ENCODE measurements at places on chromosomes 7 and 10.

DNA sequence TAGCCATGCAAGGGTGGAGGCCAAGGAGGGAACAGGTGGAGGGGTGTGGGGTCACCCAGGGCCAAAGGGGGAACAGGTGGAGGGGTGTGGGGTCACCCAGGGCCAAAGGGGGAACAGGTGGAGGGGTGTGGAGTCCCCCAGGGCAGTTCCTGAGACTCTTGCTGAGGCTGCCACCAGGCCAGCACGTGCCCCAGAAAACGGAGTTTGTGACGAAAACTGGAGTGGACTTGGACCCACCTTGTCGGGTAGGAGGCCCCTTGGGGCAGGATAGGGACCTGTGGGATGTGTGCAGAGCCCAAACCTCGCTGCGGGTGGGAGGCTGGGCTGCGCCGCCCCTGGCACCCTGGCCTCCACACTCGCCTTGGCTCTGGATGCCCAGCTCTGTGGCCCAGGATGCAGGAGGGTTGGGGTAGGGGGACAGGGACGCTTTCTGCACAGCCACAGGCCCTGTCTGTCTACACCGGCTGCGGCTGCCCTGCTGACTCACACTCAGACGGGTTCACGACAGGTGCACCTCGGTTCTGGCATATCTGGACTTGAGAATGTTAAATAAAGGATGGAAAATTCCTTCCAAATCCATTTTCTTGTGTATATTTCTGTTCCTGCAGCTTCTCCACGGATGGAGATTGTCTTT is 562 bp upstream of the ADGRA1 start:
- DNase-seq, result no peak

GRCh38 chr10:132609211-132609610 is 71.6 kb downstream of the INPP5A start:
- DNase-seq, result peak; percentile 11

DNA sequence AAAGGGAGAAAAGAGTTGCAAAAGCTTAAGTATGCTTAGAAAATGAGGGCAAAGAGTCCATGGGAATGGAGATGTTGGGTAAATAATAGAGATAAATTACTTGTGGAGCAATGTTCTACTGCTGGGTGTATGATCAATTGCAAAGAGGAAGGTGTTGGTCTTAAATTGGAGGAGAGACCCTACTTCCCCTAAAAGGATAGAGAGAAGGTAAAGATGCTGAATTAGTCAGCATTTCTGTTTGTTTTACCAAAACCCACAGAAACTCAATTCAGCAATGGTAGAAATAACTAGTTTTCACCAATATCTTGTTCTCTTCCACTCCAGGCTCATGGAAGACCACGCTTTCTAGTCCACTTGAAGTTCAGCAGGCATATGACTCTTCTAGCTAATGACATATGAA is 32.1 kb downstream of the ASB4 start:
- DNase-seq, result no peak

DNA sequence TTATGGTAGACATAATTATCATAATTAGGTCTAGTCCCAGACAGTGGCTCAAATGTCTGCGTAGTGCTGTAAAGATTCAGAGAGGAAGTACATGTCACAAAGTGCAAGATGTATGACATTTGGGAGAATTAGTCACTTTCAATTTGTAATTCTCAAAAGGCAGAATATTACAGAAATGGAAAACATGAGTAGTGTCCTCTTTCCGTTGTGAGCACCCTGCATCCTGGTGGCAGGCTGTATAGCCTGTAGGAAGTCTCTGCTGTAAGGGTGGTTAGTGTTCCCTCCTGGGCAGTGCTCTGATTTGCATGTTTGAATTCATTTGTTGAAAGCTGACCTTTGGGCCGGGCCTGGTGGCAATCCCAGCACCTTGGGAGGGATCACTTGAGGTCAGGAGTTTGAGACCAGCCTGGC is 17.0 kb downstream of the CDK14 start:
- no peak for DNase-seq

- no peak for DNase-seq
Measured at GRCh38 chr10:69242852-69243212, 22.7 kb downstream of the HKDC1 start.

GRCh38 chr7:97215556-97215955 is 98.1 kb downstream of the SDHAF3 start:
- no peak for DNase-seq

DNA sequence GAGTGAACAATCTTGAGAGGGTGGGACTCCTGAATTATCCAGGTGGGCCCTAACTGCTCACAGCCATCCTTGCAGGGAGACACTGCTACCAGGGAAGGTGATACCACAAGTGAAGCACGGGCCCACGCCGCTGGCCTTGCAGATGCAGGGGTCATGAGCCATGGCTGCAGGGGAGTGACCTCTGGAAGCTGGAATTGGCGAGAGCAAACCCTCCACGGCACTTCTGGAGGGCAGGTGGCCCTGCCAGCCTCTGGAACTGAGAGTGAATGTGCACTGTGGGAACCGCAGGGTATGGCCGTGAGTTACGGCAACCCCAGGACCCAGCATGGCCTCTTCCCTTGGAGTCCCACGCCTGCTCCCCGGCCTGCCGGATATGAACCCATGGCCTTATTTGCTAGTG is 37.5 kb downstream of the STK32C start:
- DNase-seq, result no peak

DNA sequence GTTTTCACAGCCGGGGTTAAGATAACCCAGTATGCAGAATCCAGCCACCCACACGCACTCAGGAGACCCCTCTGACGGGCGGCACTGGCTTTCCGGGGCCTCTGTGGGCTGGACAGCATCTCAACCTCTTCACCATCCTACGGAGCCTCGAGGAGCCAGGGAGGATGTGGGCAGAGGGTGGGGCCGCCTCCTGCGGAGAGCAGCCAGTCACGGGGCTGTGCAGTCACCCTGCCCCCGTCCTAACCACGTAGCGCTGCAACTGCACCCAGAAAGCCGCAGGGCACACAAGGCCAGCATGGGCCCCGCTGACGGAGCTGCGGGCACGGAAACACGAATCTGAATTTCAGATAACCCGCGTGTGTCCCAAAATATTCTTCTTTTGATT is 270.3 kb downstream of the ELFN1 start:
- DNase-seq, result peak; percentile 88

GRCh38 chr7:69110450-69111050 is 487.7 kb upstream of the AUTS2 start:
- DNase-seq, result no peak

- no peak for DNase-seq
Measured at GRCh38 chr10:116270771-116271592, 2.0 kb downstream of the GFRA1 start.

DNA sequence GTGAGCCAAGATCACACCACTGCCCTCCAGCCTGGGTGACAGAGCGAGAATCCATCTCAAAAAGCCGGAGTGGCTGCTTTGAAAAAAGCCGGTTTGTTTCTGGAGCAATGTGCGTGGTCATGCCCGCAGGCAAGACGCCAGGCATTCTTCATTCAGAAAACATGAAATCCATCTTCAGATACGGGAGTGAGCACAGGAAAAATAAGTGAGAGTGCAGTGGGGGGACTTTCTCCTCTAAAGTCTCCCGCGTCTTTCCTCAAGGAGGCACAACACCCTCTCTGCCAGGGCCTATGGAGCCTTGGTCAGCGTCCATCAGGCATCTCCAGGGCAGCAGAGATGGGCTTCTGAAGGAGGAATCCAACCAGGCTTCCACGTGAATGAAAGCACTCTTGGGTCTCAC is 62.3 kb upstream of the DGKI start:
- DNase-seq, result no peak

- no peak for DNase-seq
Measured at GRCh38 chr7:73669288-73669701, 1.7 kb downstream of the VPS37D start.

- no peak for DNase-seq
Measured at GRCh38 chr10:86524225-86524962, 2.8 kb upstream of the WAPL start.

- DNase-seq, result no peak
Measured at GRCh38 chr10:26291721-26292480, 75.3 kb downstream of the GAD2 start.

- DNase-seq, result no peak
Measured at GRCh38 chr7:6563936-6564770, 12.9 kb upstream of the GRID2IP start.

DNA sequence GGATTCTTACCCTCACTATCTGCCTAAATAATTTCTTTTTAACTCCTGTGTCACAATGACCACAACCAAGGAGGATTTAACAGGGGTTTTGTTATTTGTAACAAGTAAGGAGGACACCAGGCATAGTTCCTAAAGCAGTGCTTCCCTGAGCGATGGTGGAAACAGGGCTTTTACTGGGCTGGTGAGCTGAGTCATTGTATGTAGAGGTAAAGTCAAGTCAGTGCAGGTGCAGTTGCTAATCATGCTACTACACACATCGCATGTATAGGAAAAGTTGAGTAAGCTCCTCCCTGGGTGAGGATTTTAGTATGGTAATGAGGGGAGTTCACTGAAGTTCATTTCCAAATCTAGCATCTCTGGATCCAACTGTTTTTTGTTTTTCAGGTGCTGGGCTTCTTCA is 22.9 kb upstream of the ABCA13 start:
- DNase-seq, result no peak

GRCh38 chr10:70596860-70597809 is 5.4 kb downstream of the PRF1 start:
- no peak for DNase-seq

GRCh38 chr7:114759347-114760062 is 162.4 kb upstream of the MDFIC start:
- DNase-seq, result no peak

- no peak for DNase-seq
Measured at GRCh38 chr7:73971322-73971703, 56.7 kb upstream of the ELN start.

DNA sequence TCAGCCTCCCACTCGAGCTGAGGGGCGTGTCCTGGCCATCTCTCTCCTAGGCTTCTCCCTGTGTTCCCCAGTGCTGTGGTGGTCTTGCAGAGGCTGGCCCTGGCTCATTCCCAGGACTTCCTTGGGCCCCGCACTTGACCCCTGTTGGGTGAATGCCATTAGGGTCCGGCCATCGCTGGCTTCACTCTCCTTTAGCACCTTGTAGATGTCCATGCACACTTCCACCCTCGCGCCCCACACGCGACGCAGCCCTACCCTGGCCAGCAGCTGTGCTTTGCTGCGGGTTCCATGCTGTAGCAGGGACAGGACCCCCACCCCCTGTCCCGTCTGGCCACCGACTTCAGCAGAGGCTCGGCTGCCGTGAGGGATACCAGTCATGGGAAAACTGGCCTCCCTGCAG is 46.3 kb downstream of the PITRM1 start:
- no peak for DNase-seq

- no peak for DNase-seq
Measured at GRCh38 chr7:132491391-132491945, 84.8 kb downstream of the PLXNA4 start.

- no peak for DNase-seq
Measured at GRCh38 chr10:34181553-34182300, 633.4 kb downstream of the PARD3 start.

GRCh38 chr10:48192881-48193450 is 81.5 kb downstream of the FRMPD2 start:
- DNase-seq, result no peak

DNA sequence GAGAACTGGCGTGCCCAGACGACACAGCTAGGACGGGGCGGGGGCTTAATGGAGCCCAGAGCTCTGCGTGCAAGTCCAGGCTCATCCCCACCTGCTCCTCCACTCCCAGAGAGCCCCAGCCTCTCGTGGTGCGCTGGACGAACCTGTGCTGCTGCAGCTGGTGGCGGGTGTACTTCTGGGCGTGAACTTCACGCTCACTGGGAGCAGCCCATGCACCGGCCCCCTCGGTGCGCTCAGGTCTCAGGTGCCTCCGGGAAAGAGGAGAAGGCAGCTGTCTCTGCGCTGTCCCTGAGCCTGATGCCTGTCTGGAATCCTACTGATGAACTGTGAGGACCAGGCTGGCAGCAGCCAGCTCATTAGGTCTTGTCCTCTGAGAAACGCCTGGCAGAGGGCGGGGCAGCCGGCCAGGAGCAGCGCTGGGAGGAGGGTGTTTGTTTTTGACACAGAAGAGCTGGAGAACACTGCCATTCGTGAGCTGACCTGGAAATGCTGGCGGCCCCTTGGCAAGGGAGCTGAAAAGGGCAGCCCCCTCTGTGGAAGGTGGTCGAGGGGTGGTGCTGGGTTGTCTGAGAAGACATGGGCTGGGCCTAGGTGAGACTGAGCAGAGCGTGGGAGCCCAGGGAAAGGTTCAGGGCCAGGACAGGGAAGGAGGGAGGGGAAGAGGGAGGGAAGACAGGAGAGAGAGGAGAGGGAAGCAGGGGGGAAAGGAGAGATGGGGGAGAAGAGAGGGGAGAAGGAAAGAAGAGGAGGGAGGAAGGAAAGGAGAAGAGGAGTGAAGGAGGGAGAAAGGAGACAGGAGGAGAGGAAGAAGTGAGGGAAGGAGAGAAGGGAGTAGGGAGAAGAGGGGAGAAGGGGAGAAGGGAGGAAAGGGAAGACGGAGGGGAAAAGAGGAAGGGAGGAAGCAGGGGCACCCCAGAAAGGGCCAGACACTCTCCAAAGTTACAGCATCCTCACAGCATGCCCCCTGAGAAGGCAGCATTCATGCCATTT is 53.5 kb upstream of the TNS3 start:
- DNase-seq, result no peak

DNA sequence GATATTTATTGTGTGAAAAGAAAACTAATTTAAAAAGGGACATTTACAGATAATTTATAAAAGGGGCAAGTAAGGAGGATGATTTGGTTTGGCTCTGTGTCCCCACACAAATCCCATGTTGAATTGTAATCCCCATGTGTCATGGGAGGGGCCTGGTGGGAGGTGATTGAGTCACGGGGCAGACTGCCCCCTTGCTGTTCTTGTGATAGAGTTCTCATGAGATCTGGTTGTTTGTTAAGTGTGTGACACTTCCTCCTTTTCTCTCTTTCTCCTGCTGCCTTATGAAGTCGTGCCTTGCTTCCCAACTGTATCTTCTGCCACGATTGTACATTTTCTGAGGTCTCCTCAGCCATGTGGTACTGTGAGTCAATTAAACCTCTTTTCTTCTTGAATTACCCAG is 171.0 kb upstream of the SEMA3E start:
- no peak for DNase-seq

- no peak for DNase-seq
Measured at GRCh38 chr10:112148331-112148730, 35.2 kb downstream of the GPAM start.

- DNase-seq, result no peak
Measured at GRCh38 chr7:37986908-37987330, 66.5 kb downstream of the EPDR1 start.

DNA sequence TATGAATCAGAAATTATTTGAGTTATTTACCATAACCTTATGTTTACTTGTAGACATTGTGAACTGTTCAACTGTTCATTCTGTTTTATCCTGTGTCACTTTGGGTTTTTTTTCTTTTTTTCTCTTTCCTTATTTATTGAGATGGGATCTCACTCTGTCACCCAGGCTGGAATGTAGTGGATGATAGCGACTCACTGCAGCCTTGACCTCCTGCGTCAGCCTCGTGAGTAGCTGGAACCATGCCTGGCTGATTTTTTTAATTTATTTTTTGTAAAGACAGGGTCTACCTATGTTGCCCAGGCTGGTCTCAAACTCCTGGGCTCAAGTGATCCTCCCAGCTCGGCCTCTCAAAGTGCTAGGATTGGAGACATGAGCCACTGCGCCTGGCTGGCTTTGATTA is 97.1 kb downstream of the CSTF2T start:
- no peak for DNase-seq
